Stimulated activated CD4-positive, alpha-beta T cell treated with anti-CD3 and anti-CD28 coated beads, TNF-alpha, amount 100 ng/mL, for 1 hour (primary cell): ENCODE measurements at places on chromosomes 7 and 10.

- no peak for DNase-seq
These were observed 63.0 kb upstream of the MPP7 start for GRCh38 chr10:28365840-28366239.

DNA sequence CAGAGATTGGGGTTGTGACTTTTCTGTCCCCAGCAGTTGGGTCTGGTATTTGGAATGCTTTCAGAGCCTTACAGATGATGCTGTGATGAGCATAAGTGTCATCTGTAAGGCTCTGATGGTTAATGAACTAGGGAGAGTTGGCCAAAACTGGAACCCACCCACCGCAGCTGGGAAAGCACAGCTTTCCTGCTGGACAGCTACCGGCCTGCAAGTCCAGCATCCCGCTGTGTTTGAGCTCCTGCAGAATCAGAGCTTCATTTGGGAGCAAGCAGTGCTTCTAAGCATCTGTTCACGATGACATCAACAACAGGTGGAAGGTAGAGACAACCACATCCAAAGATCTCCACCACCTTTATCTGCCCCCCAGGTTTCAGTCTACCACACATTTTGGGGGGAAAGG, 11.7 kb downstream of the UCN3 start:
- DNase-seq: no peak

GRCh38 chr7:16509829-16510228, 16.8 kb upstream of the LRRC72 start:
- DNase-seq: no peak

- DNase-seq: no peak
These were observed 6.5 kb upstream of the CRHR2 start for GRCh38 chr7:30688718-30689221.

GRCh38 chr10:130025811-130026485, 61.9 kb upstream of the EBF3 start:
- no peak for DNase-seq

DNA sequence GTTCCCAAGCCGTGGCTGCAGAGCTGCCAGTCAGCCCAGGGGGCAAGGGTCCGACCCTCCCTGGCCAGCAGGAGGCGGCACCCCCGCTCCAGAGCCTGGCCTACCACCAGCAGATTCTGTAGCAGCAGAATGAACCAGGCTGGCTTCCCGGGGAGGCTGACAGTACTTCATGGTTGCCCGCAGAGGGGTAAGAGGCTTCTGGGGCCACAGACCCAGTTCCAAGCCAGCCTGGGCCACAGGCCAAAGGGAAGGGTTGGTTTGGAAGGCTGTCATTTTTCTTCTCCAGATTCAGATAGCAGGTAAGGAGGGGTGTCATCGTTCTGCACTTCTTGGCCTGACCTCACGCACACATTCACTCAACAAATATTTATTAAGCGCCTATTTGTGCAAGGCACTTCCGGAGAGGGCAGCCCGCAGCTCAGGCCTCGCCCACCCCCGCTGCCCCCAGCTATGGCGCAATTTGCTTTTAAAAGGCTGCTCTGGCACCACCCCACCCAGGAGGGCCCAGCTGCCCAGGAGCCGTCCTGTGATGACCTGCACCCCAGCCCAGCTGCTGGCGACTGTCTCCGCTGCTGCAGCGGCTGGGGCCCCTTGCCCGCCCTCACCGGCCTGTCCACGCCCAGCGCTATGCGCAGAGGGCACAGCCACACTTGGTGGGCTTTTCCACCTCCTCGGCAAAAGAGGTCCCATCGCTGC, 168.5 kb downstream of the LCOR start:
- no peak for DNase-seq

DNA sequence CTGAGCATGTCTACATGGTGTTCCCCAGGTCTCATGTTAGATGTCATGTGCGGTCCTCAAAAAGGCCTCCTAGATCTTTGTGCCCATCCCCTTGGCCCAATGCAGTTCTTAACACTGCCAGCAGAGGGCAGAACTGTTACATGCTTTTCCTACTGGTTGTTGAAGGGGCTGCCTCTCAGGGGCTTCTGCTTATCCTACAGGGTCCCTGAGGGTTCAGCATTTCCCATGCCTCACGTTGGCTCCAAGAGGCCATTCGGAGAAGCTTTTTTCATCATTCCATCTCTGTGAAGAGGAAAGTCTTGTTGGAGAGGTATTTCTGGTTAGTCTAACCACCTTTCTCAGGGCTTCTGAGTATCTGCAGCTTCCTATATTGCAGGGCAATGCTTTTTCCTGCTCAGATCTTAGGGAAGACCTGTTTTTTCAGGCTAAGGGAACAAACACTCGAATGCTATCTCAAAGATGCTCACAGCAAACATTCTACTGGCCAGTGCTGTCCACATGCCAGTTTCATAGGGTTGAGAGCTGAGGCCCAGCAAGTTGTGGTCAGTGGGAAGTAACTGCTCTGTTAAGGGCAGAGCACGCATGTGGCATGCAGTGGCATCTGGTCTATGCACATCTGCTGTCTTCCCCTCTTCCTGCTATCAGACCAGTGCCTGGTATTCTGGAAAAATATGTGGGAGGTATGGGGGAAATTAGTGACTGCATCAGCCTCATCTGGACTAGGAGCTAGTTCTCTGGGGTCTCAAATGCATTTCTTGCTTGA, 31.5 kb downstream of the MBL2 start:
- no peak for DNase-seq

- DNase-seq: no peak
These were observed 7.1 kb downstream of the CRYGN start for GRCh38 chr7:151432658-151433521.

DNA sequence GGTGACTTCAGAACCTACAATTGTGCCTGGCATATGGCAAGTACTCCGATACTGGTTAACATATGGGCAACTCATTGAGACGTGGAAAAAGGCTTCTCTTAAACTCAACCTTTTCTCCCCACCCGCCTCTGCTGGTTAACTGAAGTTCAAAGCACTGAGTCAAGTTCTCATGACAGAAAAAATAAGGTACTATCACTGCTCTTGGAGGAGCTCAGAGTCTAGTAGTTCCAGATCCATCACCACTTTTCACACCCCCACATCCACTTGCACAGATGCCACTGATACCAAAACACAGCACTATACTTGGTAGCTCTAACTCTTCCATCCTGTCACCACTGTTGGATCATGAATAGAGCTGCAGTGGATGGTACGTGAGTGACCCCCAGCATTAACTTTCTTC, 36.2 kb downstream of the CCDC6 start:
- DNase-seq: no peak

DNA sequence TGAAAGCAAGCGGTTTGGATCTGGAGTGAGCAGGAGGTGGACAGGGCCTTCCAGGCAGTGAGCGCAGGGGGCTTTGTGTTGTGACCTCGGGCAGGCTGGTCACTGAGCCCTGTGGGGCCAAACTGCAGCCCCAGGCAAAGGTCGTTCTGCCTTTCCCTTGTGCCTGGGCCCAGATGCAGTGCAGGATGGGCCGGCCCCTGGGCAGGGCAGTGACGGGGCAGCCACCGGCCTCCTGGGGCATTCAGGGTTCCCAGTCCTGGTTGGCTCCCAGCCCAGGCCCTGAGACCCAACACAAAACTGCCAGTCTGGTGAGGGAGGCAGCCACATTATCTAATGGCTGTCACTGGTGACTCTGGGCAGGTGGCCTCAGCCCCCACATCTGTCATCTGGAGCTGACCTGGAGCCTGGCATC, 7.1 kb downstream of the ARPC1B start:
- no peak for DNase-seq

DNA sequence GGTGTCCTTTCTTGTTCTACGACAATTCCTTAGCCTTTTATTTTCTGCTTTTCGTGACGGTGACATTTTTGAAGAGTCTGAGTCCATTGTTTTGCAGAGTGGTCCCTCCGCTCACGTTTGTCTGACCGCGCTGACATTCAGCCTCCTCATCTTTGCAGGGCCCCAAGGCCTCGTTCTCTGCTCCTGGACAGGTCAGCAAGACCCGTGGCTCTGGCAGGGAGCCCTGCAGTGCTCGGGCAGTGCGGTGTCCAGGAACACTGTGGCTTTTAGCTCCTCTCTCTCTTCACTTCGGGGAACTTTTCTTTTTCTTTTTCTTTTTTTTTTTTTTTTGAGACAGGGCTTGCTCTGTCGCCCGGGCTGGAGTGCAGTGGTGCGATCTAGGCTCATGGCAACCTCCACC, 142.5 kb downstream of the DNAJB6 start:
- DNase-seq: no peak

DNA sequence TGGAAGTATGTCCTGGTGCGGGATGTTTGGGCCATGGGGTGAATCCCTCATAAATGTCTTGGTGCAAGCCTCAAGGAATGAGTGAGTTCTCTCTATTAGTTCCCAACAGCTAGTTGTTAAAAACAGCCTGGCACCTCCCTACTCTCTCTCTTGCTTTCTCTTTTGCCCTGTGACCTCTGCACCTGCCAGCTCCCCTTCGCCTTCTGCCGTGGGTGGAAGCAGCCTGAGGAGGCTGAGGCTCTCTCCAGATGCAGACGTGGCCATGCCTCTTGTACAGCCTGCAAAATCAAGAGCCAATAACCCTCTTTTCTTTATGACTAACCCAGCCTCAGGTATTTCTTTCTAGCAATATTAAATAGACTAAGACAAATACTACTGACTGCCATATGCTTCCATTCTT, 210.3 kb downstream of the POM121L12 start:
- DNase-seq: no peak

DNA sequence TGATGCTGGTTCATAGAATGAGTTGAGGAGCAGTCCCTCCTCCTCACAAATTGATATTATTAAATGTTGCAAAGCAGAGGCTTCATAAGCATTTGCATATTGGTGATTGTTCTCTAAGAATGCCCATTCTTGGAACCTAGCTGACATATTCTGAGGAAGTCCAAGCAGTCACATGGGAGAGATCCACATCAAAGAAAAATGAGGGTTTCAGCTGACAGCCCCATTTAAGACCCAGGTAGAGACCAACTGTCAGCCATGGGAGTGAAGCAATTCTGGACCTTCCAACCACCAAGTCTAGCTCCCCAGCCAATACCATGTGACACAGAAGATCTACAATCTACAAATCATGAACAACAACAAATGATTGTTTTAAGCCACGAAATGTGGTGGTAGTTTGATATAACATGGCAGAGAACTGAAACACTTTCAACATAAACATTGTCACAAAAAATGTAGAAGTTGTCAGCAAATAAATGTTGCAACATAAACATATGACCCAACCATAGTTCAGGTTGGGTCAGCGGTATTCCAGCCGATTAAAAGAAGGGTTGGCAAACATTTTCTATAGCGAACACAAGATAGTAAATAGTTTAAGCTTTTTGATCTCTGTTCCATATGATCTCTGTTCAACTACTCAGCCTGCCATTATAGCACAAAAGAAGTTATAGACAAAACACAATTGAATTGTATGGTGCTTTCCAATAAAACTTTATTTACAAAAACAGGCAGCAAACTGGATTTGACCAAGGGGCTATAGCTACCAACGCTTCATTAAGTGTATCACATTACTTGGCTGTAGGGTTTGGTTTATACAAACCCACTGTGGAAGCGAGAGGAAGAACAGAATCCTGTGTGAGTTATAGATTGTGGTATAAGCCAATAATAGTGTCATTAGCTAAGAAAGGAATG, 41.4 kb upstream of the MPP7 start:
- no peak for DNase-seq

- DNase-seq: no peak
These were observed 25.0 kb downstream of the SPAG6 start for GRCh38 chr10:22370320-22370719.

- DNase-seq: no peak
These were observed 40.6 kb upstream of the SRGN start for GRCh38 chr10:69047111-69047832.

DNA sequence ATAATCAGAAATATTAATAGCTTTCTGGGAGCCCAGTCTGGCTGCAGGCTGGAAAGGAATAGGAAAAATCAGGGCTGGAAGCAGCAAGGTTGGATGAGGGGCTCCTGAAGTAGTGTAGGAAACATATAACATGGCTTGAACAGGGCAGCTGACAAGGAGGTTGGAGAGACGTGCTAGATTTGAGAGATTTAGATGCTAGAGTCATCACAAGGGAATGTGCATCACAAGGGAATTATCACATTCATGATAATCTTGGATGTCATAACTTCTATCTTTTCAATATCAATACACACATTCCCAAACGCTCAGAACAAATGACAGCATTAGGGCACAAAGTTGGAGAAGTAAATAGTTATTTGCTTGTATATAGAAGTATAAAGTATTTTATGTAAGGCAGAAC, 120.9 kb upstream of the EGFR start:
- DNase-seq: no peak

GRCh38 chr7:155749578-155749977, 62.7 kb downstream of the SHH start:
- DNase-seq: no peak

DNA sequence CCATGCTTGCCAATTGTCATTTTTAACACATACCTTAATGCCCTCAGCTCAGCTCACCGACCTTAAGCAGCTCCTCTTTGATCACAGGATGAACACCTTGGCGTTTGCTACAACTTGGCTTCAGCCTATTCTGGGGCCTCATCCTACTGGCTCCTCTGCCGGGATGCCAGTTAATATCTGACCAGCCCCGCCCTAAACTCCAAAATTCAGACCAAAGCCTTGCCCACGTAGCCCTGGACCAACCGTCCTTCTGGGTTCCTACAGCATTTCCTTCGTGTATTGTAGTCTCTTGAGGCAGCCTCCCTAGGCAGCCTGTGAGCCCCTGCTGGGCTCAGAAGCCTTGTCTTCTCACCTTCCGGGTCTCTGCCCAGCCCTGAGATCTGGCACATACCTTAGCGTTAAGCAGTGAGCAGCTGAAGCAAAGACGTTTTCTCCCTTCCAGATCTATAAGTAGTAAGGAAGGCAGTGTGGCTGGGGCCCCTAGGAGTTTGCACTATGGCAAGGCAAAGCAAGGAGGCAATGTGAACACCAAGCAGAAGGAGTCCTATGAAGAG, 836 bp downstream of the ENO4 start:
- DNase-seq: no peak

- no peak for DNase-seq
These were observed 114.2 kb upstream of the FAM180A start for GRCh38 chr7:135862586-135863340.

GRCh38 chr7:38507384-38507783, 123.8 kb downstream of the AMPH start:
- DNase-seq: no peak

DNA sequence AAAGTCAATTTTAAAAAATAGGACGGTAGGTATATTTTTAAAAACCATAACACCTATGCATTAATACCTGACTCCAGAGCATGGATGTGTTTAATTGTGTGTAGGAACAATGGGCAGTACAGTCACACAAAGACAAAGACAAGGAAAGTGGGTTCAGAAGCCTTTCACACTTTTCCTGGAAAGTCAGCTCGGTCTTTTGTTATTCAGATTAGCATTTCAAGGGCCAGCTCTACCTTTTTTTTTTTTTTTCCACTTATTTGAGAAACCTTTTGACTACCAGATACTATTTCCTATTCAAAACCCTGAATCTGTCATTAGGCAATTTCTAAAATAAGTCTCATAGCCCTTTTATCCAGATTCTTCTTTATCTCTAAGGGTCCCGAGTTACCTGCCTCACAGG, 401.9 kb downstream of the PARD3 start:
- DNase-seq: no peak
